ENCODE measurements at places on chromosomes 6 and 20. TPM values are rescaled to one million over a fixed set of nuclear protein-coding genes. Genes with fewer than 3 reads are reported as not detected.

GRCh38 chr6:109531446-109531845, 48.4 kb upstream of the ZBTB24 start:
- peaks cover 7% of the 10 kb centered on the region for H3K27me3 ChIP-seq
- no peak overlapping the region for H3K27ac ChIP-seq
- no peaks in the 10 kb centered on the region for H3K4me1 ChIP-seq
- H3K4me3 ChIP-seq, result no peak overlapping the region
- H3K36me3 ChIP-seq, result no peaks in the 10 kb centered on the region

DNA sequence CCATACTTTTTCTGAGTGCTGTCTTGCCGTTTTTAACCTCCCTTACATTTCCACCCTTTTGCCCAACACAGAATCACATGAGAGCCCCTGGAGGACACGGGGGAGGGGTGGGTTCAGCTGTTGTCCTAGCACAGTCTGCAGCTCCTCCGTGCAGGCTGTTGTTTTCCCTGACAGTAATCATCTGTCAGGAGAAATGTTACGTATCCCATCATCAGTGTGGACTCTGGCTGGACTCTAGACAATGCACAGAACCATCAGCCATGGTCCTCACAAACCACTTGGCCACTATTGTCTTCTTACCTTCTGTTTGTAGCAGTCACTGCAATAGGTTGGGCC, 92.1 kb downstream of the RIN2 start:
- H3K4me3 ChIP-seq, result no peak overlapping the region
- H3K36me3 ChIP-seq, result no peaks in the 10 kb centered on the region
- no peak for DNase-seq
- H3K27me3 ChIP-seq, result no peaks in the 10 kb centered on the region

The PSORS1C1 gene
- 0.28 TPM for total RNA-seq

DNA sequence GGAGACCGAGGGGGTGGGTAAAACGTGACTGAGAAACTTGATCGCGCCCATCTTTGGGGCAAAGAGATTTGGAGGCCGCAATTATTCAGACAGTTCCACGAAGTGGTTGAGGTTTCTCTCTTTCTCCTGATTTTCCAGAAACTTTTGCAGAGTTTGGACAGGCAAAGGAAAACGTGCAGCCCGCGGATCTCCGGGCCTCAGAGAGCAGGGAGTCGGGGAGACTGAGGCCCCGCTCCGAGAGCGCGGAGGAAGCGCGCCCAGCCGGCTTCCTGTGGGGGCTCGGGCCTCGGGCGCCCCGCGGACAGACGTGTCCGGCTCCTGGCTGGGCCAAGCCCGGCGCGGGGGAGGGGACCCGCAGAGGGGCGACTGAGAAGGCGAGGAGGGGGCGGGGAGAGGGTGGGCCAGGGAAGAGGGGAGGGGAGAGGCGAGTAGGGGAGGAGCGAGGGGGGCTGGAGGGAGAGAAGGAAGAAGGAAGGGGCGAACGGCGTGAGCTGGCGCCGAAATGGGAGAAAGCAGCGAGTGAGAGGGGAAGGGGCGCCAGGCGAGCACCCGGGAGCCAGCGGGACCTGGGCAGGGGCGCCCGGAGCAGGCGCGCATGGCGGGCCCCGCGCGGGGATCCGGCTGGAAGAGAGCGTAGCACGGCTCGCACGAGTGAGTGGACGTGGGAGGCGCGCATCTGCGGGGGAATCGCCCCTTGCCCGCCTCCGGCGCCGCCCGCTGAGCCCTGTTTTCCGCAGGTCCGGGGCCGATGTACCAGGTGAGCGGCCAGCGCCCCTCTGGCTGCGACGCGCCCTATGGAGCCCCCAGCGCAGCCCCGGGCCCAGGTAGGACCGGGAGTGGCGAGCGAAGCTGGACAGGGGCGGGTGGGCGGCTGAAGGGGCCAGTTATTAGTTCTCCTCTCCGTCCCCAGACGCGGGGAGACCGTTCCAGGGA, at the start of gene MDFI:
MDFI (plus strand) TSS at position 467 of the 933 bp plus-strand sequence; CDS start at position 749, 282 bp downstream.
- H3K4me1 ChIP-seq, result no peaks in the 10 kb centered on the region
- no peaks in the 10 kb centered on the region for H3K36me3 ChIP-seq
- peaks cover 95% of the 10 kb centered on the region for H3K27me3 ChIP-seq
- H3K4me3 ChIP-seq, result no peak within 1 kb of the TSS
- H3K27ac ChIP-seq, result no peak within 1 kb of the TSS

DNA sequence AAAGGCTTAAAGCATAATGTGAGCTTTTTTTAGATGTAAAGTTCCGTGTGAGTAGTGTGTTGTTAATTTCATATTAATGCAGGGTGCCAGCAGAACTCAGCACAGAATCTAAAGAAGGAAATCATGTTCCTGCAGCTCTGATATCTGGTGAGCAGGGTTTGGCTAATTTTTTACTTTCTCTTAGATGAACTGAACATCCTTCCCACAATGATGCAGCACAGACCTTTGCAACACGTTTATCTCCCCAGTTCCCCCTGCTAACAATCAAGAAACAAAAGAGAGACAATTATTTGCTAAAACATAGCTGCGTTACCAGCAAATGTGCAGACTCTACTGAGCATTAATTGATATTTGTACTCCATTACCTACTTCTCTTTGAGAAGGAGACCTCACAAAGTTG, 39.1 kb upstream of the ATXN1 start:
- H3K4me1 ChIP-seq, result peaks cover 9% of the 10 kb centered on the region
- H3K36me3 ChIP-seq, result no peaks in the 10 kb centered on the region
- no peaks in the 10 kb centered on the region for H3K27me3 ChIP-seq
- no peak for DNase-seq
- H3K4me3 ChIP-seq, result no peak overlapping the region

- H3K27me3 ChIP-seq, result no peaks in the 10 kb centered on the region
- H3K36me3 ChIP-seq, result peaks cover 60% of the 10 kb centered on the region
- H3K4me3 ChIP-seq, result no peak overlapping the region
- no peak overlapping the region for H3K27ac ChIP-seq
Measured at GRCh38 chr20:50565383-50565782, 55.2 kb downstream of the PTPN1 start.

GRCh38 chr6:12848964-12849808, 132.6 kb downstream of the PHACTR1 start:
- no peak for DNase-seq
- H3K4me3 ChIP-seq, result no peak overlapping the region
- H3K36me3 ChIP-seq, result no peaks in the 10 kb centered on the region
- H3K27ac ChIP-seq, result no peak overlapping the region
- no peaks in the 10 kb centered on the region for H3K4me1 ChIP-seq

The LGSN gene
- total RNA-seq, result not detected

- H3K4me1 ChIP-seq, result 0 out of 2 replicates have a peak, but pooled peaks cover 2% of the 10 kb centered on the region
- no peak overlapping the region for H3K27ac ChIP-seq
- H3K27me3 ChIP-seq, result no peaks in the 10 kb centered on the region
Measured at GRCh38 chr6:2141644-2142290, 103.6 kb downstream of the GMDS start.
